A549 treated with CORT108297 at 1 μM for 4 hours (cell line): ENCODE measurements at places on chromosomes 1 and 21. TPM values are rescaled to one million over a fixed set of nuclear protein-coding genes. Genes with fewer than 3 reads are reported as not detected.

The IRF6 gene
- total RNA-seq = 0.06 to 0.14 TPM (median 0.10 TPM) in 5 replicates

The C1orf226 gene
- total RNA-seq = 0.50 to 0.85 TPM (median 0.74 TPM) in 5 replicates

The INSRR gene
- total RNA-seq = 0.01 TPM in 1 of 5 replicates, not detected in the others

The COL11A1 gene
- 1.8 to 3.6 TPM (median 2.8 TPM) in 5 replicates for total RNA-seq

The S100A3 gene
- total RNA-seq = 93.8 to 105 TPM (median 100 TPM) in 5 replicates

The KRTAP19-3 gene
- total RNA-seq = not detected in 5 replicates

The ZRANB2 gene
- total RNA-seq = 18.9 to 31.5 TPM (median 24.7 TPM) in 5 replicates

The SLAMF1 gene
- not detected in 5 replicates for total RNA-seq

The ARHGEF16 gene
- 3.6 to 5.8 TPM (median 5.0 TPM) in 5 replicates for total RNA-seq

The MYBPHL gene
- total RNA-seq = 0.37 TPM in 1 of 5 replicates, not detected in the others

The ECE1 gene
- total RNA-seq = 50.3 to 69.2 TPM (median 60.6 TPM) in 5 replicates

The IFI44L gene
- total RNA-seq = 0.03 to 0.09 TPM in 2 of 5 replicates, not detected in the others

The IFNLR1 gene
- total RNA-seq = 0.80 to 1.3 TPM (median 0.99 TPM) in 5 replicates

The DYNLT4 gene
- 0.32 to 0.80 TPM (median 0.53 TPM) in 4 of 5 replicates, not detected in the other for total RNA-seq

The DCDC2B gene
- total RNA-seq = not detected in 5 replicates

The OLIG2 gene
- total RNA-seq = not detected in 5 replicates
